ENCODE measurements at places on chromosomes 7 and 10.
A peak's percentile ranks its signal among the peaks of the same experiment; 100 is the strongest.

- DNase-seq: no peak
Measured at GRCh38 chr10:128137877-128138276, 11.7 kb upstream of the MKI67 start.

- no peak for DNase-seq
Measured at GRCh38 chr7:55326081-55326835, 38.9 kb upstream of the LANCL2 start.

- DNase-seq: no peak
Measured at GRCh38 chr7:138890499-138891445, 90.4 kb downstream of the KIAA1549 start.

- no peak for DNase-seq
Measured at GRCh38 chr10:60281331-60281730, 108.3 kb downstream of the ANK3 start.

DNA sequence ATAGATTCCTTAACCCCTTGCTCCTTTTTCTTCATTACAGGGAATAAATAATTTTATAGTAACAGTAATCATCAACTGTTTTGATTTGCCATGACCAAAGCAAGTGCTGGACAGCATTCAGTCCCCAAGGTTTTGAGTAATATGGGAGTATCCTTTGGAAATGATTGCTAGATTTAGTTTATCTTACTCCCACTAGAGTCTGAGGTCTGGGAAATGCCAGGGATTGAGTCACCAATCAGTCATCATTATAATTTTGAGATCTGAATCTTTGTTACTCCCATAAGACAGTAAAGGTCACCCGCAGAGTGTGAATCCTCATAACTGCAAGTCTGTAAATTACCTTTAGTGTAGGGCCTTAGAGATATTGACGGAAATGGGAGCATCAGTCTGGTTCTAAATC, 133.7 kb upstream of the SEMA3E start:
- no peak for DNase-seq

DNA sequence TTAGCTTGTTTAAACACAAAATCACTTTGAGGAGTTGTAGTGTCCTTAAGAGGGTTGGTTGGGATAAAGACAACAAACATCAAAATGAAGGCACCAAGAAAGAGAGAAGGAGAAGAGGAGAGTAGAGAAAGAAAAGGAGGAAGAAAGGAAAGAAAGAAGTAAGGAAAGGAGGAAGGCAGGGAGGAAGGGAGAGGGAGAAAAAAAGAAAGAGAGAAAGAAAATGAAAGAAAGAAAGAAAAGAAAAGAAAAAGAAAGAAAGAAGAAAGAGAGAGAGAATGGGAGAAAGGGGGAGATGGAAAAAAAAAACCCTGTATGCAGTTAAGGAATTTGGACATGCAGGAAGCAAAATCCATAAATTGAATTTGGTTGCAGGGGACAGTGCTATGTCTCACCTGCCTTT, 635.4 kb upstream of the FZD8 start:
- no peak for DNase-seq

- DNase-seq: no peak
Measured at GRCh38 chr7:47518827-47519226, 63.1 kb downstream of the TNS3 start.

DNA sequence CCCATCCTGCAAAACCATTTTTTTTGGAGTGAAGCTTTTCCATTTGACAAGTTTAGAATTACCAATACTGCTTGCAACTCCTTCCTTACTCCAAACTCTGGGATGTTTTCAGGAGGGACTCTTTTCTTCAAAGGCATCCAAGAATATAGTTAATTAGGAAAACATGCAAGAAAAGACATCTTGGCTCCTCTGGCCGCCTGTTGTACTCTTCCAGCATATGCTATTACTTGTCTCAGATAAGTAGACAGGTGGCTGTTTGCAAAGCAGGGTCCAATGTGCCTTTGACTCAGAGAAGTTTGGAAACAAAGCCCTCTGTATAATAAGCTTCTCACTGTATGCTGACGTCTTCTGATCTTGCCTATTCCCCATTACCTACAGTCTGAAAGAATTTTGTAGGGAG, 746.5 kb downstream of the AUTS2 start:
- no peak for DNase-seq

- peak; percentile 21 for DNase-seq
Measured at GRCh38 chr7:43260980-43261878, 148.8 kb downstream of the HECW1 start.

DNA sequence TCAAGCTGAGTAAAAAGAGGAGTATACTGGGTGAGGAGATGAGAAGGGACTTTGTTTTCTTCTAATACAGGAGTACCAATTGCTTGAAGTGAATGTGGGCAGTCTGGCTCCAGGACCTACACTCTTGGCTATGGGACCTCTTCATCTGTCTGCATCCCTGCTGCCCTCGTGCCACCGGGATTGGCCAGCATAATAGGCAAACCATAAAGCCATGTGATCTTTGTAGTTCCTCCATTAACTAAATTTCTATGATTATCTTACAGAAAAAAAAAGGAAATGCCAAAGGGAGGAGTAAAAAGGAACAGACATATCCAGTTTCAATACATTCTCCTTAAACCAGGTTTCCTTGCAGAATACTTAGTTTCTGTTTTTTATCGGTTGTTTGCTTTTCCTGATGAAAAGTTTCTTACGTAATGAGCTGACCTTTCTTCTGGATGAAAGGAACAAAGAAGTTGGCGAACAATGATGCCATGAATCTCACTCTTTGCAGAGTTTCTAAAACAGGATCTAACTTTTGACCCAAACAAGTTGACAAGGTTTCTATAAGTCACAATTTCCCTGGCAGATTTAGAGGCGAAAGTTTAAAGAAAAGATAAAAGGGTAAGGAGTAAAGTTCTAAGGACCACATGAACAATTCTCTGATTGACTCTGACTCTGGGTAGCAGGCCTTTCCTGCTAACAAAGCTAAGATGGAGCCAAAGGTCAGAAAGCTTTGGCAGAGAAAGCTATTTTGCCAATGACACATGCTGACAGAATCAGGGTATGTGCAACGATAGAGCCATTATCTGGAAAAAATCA, 54.1 kb downstream of the LAMB1 start:
- DNase-seq: no peak

- DNase-seq: no peak
Measured at GRCh38 chr10:100707261-100707848, 38.0 kb upstream of the PAX2 start.

GRCh38 chr10:93081834-93082233, 8.1 kb downstream of the CYP26A1 start:
- no peak for DNase-seq

DNA sequence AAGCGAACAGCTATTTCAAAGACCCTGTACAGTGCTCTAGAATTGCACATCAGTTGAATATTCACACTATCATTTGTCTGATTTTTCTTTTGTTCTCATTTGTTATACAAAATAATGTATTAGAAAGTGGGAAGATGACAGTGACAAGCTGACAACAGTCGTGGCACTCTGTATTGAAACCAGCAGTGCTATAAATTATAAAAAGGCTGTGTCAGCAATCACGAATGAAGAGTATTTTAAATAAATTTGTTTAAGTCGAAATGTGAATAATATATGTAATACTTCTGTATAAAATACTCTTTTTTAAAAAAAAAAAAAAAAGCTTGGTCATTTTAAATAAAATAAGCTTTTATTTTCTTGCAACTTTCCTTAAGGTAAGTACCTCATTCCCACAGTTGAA, 122.6 kb downstream of the VPS50 start:
- DNase-seq: no peak

DNA sequence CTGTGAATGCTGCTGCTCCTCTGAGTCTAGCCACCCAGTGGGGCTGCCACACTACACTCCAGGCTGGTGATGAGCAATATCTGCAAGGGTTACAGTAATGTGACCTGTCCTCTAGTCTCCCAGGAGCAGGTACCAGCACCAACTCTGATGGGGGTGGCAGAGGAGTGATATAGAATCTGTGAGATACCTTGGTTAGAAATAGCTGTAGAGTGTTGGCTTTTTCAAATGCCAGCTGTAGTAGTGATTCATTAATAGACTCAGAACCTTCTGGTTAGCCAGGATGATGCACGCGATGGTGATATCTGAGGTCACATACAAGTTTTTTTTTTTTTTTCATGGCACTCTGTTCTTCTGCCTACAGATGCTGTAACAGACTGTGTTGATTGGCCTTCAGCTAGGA, 757.1 kb downstream of the INHBA start:
- DNase-seq: no peak

DNA sequence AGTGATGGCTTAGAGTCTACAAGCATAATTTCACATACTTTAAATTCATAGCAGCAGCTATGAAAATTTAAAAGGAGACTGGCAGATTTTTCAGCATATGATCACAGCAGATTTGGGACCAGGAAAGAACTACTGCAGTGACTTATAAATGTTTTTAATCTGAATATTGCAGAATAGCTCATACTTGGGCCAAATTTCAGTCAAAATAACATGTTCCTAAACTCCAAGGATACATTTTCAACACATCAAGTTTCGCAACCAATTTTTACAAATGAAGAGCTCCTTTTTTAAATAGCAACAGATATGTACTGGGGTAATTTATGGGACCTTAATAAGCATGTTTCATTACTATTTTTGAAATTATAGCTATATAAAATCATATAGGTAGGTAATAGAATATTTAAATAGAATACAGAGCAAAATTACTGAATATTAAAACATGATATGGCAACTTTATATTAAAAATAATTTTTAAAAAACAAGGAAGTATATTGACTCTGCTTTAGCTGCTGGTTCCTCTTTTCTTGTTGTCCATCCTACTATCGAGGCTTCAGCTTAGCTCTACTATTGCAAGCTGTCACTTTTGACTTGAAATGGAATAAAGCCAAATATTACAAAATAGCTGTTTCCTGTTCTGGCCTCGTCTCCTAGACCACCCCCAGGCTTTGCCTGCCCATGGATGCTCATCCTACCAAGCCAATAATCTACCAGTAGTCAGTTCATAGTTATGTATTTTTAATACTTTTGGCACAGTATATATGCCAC, 123.1 kb downstream of the NRBF2 start:
- no peak for DNase-seq

GRCh38 chr7:24619978-24620377, 46.7 kb downstream of the PALS2 start:
- no peak for DNase-seq
